ENCODE measurements at places on chromosomes 1 and 21. TPM values are rescaled to one million over a fixed set of nuclear protein-coding genes. Genes with fewer than 3 reads are reported as not detected.

EXO5 gene
- 15.3 TPM for total RNA-seq

LMX1A gene
- not detected for total RNA-seq

CHIA gene
- not detected for total RNA-seq

S100A7 gene
- not detected for total RNA-seq

DMBX1 gene
- not detected for total RNA-seq

HJV gene
- not detected for total RNA-seq

MROH9 gene
- not detected for total RNA-seq

MCOLN2 gene
- 2.3 TPM for total RNA-seq

DDR2 gene
- 58.2 TPM for total RNA-seq

CELA3B gene
- total RNA-seq, result not detected

PKP1 gene
- not detected for total RNA-seq

DNAI4 gene
- 6.6 TPM for total RNA-seq

CADM3 gene
- 1.2 TPM for total RNA-seq

CD1B gene
- not detected for total RNA-seq

AVPR1B gene
- total RNA-seq, result not detected

HSD11B1 gene
- 0.72 TPM for total RNA-seq

CRNN gene
- not detected for total RNA-seq

KCNK2 gene
- total RNA-seq, result 8.0 TPM

RTCA gene
- total RNA-seq, result 42.8 TPM

PRR9 gene
- total RNA-seq, result not detected

MPZ gene
- total RNA-seq, result 0.39 TPM

LIN28A gene
- total RNA-seq, result not detected

COL24A1 gene
- total RNA-seq, result 1.2 TPM

RUNX1 gene
- total RNA-seq, result 6.5 TPM

CLEC20A gene
- not detected for total RNA-seq

ODF2L gene
- total RNA-seq, result 40.2 TPM

SV2A gene
- 11.4 TPM for total RNA-seq

TAL1 gene
- total RNA-seq, result not detected

ETV3 gene
- 7.2 TPM for total RNA-seq

SLC45A3 gene
- 4.7 TPM for total RNA-seq

HTR6 gene
- total RNA-seq, result not detected

TSPEAR gene
- not detected for total RNA-seq

NFASC gene
- 6.0 TPM for total RNA-seq

UTS2 gene
- total RNA-seq, result 0.10 TPM

GPR61 gene
- 0.20 TPM for total RNA-seq

DNALI1 gene
- total RNA-seq, result 5.9 TPM

CFAP45 gene
- total RNA-seq, result 2.2 TPM

NCF2 gene
- not detected for total RNA-seq

RGS13 gene
- 0.20 TPM for total RNA-seq

OR2T11 gene
- not detected for total RNA-seq

ENSA gene
- total RNA-seq, result 85.5 TPM

RIMKLA gene
- 0.88 TPM for total RNA-seq

SPRR4 gene
- not detected for total RNA-seq

LHX8 gene
- total RNA-seq, result 8.6 TPM

OPTC gene
- total RNA-seq, result not detected

NBPF4 gene
- total RNA-seq, result 0.60 TPM

TACSTD2 gene
- total RNA-seq, result not detected

FCRL2 gene
- total RNA-seq, result not detected

NHLH1 gene
- not detected for total RNA-seq

C1QA gene
- not detected for total RNA-seq

CRP gene
- not detected for total RNA-seq

NR1I3 gene
- total RNA-seq, result not detected

OBSCN gene
- total RNA-seq, result 0.24 TPM

GBP7 gene
- not detected for total RNA-seq

GSTM1 gene
- not detected for total RNA-seq

DPH2 gene
- 25.5 TPM for total RNA-seq

DNAJC6 gene
- 5.2 TPM for total RNA-seq
